ENCODE measurements at places on chromosomes 16 and 17. TPM values are rescaled to one million over a fixed set of nuclear protein-coding genes. Genes with fewer than 3 reads are reported as not detected.
A peak's percentile ranks its signal among the peaks of the same experiment; 100 is the strongest.

DNA sequence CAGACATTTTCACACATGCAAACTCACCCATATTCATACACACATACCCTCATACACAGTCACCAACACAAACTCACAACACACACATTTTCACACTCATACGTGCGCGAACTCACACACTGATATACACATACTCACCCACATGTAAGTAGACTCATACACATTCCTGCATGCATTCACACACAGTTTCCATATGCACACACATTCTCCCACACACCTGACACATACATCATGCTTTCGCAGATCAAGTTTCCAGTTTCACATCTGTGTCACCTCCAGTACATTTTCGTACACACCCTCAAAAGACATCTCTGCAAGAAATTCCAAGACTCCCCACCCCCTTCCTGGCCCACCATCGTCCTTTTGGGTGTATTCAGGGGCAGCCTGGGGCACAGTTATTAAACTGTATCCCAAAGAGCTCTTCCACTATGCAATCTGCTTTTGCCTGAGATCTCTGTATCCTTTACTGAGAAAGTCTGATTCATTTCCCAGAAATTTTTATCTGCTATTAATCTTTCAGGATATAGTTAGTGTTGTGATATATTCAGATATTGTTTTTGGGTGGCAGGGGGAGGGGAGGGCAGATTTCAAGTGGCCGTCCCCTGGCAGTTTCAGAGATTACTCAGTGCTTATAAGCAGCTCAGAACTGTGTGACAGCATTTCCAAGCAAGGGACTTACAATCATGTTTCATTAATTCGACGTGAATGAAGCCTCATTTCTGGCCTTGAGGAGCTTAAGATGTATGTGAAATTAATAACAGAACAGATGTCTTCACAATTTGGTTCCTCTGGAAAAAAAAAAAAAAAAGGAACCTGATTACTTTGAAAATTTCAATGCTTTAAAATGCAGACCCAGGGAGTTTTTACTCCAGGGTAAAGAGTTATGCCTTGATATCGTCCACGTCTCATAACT is 35.3 kb upstream of the MMP2 start:
- DNase-seq: no peak

EVPLL gene
- not detected for total RNA-seq

DNA sequence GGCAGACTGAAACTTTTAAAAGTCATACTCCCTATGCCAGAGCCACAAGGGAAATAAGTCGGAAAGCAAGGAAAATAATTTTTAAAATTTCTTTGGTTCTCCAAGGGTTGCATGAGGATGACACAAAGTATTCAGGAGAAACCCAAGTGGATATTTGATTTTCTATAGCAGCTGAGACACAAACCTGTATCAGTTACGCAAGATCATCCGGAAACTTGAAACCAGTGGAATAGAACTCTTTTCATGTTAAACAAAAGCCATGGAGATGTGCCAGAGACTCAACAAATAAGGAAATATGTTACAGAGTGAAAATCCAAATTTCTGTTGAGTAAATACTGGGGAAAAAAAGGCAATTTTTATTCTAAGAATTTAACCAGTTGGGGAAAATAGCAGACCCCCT is 294.7 kb downstream of the KIF2B start:
- no peak for DNase-seq

DNA sequence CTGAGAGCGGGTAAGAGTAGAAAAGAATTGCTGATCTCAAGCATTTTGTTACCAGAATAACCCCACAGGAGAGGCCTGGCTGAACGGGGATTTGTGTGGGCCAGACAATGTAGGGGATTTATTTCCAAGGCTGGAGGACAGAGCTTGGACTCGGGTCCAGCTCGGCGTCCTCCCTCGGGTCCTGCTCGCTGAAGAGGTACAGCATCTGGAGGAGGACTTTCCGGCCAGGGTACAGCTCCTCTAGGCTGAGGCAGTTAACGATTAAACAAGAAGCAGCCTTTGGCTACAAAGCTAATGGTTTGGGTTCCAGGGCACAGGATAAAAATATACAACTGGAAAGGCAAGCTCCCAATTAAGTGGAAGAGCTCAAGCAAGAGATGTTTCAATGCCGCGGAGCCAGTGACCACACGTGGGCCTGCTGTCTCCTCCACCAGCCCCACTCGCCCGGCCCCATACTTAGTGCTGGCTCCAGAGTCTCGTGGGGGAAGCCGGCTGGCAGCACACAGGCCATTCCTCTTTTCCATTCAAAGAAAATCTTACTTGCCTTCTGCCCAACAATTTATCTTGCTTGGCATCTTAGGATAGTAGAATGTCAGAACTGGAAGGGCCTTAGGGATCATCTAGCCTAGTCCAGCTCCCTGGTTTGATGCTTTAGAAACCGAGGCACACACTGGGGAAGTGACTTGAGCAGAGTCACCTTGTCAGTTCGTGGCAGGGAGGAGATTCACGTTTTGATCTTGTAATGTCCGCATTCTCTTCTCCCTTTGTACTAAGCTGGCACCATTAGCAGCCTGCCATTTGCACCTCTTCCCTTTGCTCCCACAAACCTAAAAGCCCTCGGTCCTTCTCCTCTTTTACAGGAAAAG is 85.9 kb upstream of the TBX2 start:
- DNase-seq: no peak

GRCh38 chr17:40703652-40704051 is at the start of gene KRT24:
KRT24 (minus strand) TSS chr17:40703752; CDS start chr17:40703693, 59 bp downstream.
- no peak for DNase-seq

DNA sequence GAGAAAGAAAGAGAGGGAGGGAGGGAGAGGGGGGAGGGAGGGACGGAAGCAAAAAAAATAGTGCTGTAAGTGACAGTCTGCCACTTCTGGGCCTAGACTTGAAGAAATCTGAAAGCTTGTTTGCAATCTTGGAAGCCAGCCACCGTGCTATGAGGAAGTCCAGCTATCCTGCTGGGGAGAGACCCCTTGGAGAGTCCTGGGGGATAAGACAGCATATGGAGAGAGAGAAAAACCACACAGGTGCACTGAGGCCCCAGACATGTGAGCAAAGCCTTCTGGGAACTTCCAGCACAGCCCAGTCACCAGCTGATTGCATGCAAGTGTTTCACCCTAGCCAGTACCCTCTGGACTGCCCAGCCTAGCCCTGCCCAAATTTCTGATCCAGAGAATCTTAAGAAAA is 12.6 kb upstream of the ALOX12B start:
- DNase-seq: no peak

- DNase-seq: peak; percentile 17
Observed at GRCh38 chr17:15999974-16000827, 577 bp downstream of the TTC19 start.

GRCh38 chr16:28865722-28866453 is 2.2 kb downstream of the SH2B1 start:
- no peak for DNase-seq

GRCh38 chr17:57809879-57810278 is 40.0 kb downstream of the MRPS23 start:
- no peak for DNase-seq

GRCh38 chr16:83954577-83955016 is 1.6 kb downstream of the OSGIN1 start:
- DNase-seq: peak; percentile 48

GRCh38 chr16:85256190-85256739 is 144.0 kb upstream of the CIBAR2 start:
- no peak for DNase-seq

FAM20A gene
- not detected for total RNA-seq

B9D1 gene
- total RNA-seq: 28.9 TPM

DNA sequence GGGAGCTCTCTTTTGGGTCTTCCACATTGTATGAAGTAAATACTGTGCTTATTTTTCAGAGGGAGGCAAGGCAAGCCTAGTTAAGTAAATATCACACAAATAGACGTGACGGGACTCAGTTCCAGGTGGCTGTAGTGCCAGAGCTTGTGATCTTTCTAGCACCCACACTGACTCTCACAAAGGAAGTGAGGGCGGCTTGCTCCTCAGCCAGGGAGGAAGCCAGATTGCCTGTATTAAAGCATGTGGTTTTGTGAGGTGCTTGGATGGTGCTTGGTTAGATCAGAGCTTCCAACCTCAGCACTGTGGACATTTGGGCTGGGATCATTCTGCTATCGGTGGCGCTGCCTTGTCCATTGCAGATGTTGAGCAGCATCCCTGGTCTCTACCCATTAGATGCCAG is 80.1 kb downstream of the VAT1L start:
- DNase-seq: no peak
